Chondrocyte (in vitro differentiated cells): ENCODE measurements at places on chromosomes 3 and 15. TPM values are rescaled to one million over a fixed set of nuclear protein-coding genes. Genes with fewer than 3 reads are reported as not detected.
A peak's percentile ranks its signal among the peaks of the same experiment; 100 is the strongest.

The P2RY13 gene
- not detected in 3 replicates for total RNA-seq

The ZMYND10 gene
- 0.41 to 2.0 TPM (median 1.1 TPM) in 3 replicates for total RNA-seq

GRCh38 chr3:105865016-105865623 lies 3.7 kb downstream of the CBLB start:
- peaks cover 53% of the 10 kb centered on the region for H3K4me1 ChIP-seq
- peaks cover 2% of the 10 kb centered on the region for H3K36me3 ChIP-seq
- no peak for DNase-seq
- H3K4me3 ChIP-seq, result no peak overlapping the region

DNA sequence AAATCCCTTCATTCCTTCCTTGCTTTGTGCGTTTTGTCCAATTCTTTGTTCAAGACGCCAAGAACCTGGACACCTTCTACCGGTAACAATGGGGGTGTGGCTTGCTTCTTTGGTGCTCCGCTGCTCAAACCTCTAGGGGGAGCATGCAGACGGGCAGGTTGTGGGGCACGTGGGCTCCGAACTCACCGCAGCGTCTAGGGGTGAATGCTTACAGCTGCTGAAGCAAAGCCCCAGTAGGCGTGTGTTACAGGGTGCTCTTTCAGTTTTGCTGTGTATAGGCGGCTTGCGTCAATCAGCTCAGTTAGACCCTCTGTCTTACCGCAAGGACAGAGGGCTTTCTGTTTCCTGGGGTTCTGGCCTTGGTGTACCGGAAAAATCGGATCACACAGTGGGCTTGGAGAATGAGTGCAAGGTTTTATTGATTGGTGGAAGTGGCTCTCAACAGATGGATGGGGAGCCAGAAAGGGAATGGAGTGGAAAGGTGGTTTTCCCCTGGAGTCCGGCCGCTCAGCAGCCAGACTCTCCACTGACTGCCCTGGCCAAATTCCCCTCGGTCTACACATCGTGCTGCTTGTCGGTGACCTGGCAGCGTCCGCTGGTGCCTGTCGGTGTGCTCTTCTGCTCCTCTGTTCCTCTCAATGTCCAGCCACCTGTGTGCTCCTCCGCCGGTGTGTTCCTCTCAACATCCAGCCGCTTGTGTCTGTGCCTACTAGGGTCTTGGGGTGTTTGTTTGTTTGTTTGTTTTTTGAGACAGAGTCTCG lies 1.2 kb upstream of the LRRC34 start:
- H3K4me3 ChIP-seq, result no peak overlapping the region
- no peaks in the 10 kb centered on the region for H3K27me3 ChIP-seq
- peaks cover 37% of the 10 kb centered on the region for H3K4me1 ChIP-seq
- H3K27ac ChIP-seq, result no peak overlapping the region
- peaks cover 2% of the 10 kb centered on the region for H3K36me3 ChIP-seq

DNA sequence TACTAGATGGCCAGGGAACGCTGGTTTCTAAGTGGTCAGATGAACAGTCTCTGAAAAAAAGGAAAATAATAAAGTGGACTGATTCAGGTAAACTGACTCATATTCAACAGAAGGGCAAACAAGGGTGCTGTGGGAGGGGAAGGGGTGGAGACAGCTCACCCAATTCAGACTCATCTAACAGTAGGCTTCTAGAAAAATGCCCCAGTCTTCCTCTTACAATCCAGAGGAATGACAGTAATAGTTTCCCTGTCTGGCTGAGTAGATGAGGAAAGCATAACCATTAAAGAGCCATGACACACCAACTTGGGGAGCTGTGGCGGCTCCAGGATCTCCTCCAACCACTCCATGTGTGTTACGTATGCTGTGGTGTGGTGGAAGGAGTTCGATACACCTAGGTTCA lies 231.4 kb upstream of the UMPS start:
- H3K4me3 ChIP-seq, result no peak overlapping the region
- H3K4me1 ChIP-seq, result peaks cover 23% of the 10 kb centered on the region
- no peaks in the 10 kb centered on the region for H3K27me3 ChIP-seq
- H3K27ac ChIP-seq, result no peak overlapping the region
- DNase-seq, result no peak

GRCh38 chr3:167773584-167773983 lies 38.1 kb downstream of the SERPINI1 start:
- DNase-seq, result no peak
- H3K27ac ChIP-seq, result no peak overlapping the region
- H3K4me1 ChIP-seq, result no peaks in the 10 kb centered on the region
- no peak overlapping the region for H3K4me3 ChIP-seq
- H3K27me3 ChIP-seq, result peaks cover 6% of the 10 kb centered on the region

DNA sequence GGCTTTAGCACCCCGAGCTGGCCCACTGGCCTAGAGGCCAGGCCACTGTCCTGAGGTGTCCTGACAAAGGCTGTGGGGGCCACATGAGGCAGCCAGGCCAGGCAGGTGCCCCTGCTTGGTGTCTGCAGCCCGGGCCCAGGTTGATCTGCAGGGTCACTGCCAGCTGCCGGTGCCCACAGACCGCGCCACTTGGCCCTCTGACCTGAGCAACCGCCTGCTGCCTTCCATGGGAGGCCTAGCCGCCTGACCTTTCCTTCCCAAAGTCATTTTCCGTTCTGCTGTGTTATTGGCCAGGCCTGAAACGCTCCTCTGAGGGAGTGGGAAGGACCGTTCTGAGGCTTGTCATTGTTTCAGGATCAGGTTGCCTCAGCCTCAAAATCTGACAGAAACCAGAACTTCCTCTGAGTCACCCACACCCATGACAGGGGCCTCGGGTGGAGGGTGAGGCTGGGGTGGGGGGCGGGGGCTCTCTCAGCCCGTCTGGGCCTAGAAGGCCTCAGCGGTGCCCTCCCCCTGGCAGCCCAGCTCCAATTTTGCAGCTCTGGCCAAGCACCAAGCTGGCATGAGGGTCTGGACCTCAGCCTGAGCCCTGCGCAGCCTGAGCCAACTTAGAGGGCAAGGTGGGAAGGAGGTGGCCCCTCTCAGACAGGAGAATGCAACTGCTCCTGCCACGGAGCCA lies 140.7 kb upstream of the MEF2A start:
- H3K4me1 ChIP-seq, result peaks cover 50% of the 10 kb centered on the region
- DNase-seq, result no peak
- H3K27me3 ChIP-seq, result no peaks in the 10 kb centered on the region
- no peaks in the 10 kb centered on the region for H3K36me3 ChIP-seq
- H3K27ac ChIP-seq, result peak overlapping the region; percentile 89

DNA sequence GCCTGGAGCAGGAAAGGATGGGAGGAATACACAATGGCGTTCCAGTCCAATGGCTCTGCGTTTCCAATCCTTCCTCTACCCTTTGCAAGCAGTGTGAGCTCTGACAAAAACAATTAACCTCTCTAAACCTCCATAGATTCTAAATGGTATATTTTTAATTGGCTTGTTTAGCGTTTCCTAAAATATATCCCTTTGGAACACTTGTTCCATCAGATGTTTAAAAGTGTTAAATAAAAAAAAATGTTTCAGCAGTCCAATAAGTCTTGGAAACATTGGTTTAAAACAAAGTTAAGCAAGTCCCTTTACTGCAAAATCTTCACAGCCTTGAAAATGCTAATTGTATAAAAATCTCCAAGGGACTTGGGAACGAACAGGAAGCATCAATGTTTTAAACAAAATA lies 432.3 kb upstream of the ARRDC4 start:
- DNase-seq, result no peak
- H3K4me3 ChIP-seq, result no peak overlapping the region
- H3K36me3 ChIP-seq, result no peaks in the 10 kb centered on the region

- H3K27ac ChIP-seq, result no peak overlapping the region
- H3K36me3 ChIP-seq, result no peaks in the 10 kb centered on the region
- DNase-seq, result no peak
- H3K4me1 ChIP-seq, result no peaks in the 10 kb centered on the region
Observed at GRCh38 chr15:53498996-53499395, 260.5 kb downstream of the WDR72 start.

GRCh38 chr3:189212681-189213080 lies 40.9 kb downstream of the TPRG1 start:
- no peak for DNase-seq
- H3K27ac ChIP-seq, result no peak overlapping the region
- no peaks in the 10 kb centered on the region for H3K4me1 ChIP-seq

- DNase-seq, result no peak
- no peak overlapping the region for H3K4me3 ChIP-seq
- H3K36me3 ChIP-seq, result no peaks in the 10 kb centered on the region
Observed at GRCh38 chr3:141642215-141642614, 95.9 kb upstream of the RNF7 start.
